ENCODE measurements at places on chromosomes 7 and 10. TPM values are rescaled to one million over a fixed set of nuclear protein-coding genes. Genes with fewer than 3 reads are reported as not detected.

- DNase-seq: no peak
These were observed 119.7 kb upstream of the KMT2E start for GRCh38 chr7:104894314-104894713.

- no peak for DNase-seq
These were observed 523.7 kb downstream of the TCERG1L start for GRCh38 chr10:130787821-130788220.

DNA sequence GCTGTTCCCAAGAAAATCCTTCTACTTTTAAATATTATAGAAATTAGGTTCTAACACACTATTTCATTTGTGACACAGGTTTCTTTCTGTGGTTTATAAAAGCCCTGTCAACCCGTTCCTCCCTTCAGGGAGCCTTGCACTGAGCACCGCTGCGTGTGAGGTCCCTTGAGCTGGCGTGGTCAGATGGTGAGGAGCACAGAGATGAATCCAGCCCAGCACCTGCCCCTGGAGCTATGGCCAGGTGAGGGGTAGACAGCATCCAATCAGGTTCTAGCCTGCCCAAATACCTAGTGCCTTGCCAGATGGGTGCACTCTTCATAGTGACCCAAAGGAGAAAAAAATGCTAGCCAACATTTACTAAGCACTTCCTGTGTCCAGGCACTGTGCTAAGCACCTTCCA lies 15.7 kb downstream of the ZCCHC24 start:
- no peak for DNase-seq

- no peak for DNase-seq
These were observed 94.9 kb downstream of the GAD2 start for GRCh38 chr10:26311383-26311940.

DNA sequence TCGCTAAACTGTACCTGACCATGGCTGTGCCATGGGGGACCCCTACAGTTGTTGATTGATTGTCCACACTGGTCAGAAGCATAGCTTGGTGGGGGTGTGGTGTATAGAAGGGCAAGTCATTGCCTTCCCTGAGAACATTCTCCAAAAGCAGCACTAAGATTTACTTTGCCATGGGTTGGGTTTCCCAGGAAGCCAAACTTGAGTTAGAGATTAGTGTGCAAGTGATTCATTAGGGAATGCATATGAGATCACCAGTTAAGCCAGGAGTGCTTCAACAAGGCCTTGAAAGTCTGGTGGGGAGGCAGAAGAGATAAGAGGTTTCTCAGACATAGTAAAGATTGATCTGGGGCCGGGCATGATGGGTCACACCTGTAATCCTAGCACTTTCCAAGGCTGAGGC lies 21.4 kb upstream of the TPST1 start:
- no peak for DNase-seq

- DNase-seq: no peak
These were observed 302.6 kb upstream of the LYZL1 start for GRCh38 chr10:28986117-28986792.

DNA sequence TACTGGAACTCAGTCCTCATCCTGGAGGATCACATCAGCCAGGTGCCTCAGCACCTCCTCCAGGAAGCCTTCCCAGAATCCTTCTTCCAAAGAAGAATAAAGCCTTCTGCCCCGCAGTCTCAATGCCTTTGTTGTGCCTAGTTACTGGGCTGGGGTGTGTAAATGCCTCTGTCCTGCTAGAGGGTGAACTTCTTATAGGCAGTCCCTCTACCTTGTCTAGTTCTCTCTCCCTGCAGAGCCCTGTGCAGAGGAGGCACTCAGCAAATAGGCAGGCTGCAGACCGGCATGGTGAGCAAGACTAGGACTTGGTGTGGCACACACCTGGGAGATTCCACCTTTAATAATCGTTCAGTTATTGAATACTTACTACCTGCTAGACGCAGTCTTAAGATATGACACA lies 104.7 kb upstream of the PCBD1 start:
- no peak for DNase-seq

The ZCCHC24 gene
- 19.7 TPM for total RNA-seq

The PRR15 gene
- total RNA-seq: 53.3 TPM

The SUMF2 gene
- 481 TPM for total RNA-seq

The EIF4H gene
- 197 TPM for total RNA-seq

The UTF1 gene
- not detected for total RNA-seq

The SCIN gene
- 107 TPM for total RNA-seq
